Mucosa of gallbladder (tissue), 1 donor: ENCODE measurements at places on chromosomes 6 and 20.

DNA sequence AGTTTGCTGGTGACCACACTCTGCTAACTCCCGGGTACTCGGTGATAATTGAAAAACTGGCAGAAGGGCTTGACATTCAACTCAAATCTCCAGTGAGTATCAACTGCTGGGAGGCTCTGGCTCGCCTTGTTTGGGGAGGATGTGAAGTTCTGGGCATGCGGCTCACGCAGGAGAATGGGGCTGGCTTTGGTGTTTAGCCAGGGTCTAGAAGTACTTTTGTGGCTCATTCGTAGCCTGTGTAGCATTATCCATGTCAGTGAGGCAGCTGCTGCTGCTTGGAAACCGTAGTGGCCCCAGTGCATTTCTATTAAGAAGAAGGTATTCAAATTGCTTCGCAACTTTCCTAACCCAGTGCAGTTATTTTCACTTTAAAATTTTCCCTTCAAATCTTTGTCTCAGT lies 52.2 kb downstream of the KDM1B start:
- DNase-seq = peak; percentile 56

DNA sequence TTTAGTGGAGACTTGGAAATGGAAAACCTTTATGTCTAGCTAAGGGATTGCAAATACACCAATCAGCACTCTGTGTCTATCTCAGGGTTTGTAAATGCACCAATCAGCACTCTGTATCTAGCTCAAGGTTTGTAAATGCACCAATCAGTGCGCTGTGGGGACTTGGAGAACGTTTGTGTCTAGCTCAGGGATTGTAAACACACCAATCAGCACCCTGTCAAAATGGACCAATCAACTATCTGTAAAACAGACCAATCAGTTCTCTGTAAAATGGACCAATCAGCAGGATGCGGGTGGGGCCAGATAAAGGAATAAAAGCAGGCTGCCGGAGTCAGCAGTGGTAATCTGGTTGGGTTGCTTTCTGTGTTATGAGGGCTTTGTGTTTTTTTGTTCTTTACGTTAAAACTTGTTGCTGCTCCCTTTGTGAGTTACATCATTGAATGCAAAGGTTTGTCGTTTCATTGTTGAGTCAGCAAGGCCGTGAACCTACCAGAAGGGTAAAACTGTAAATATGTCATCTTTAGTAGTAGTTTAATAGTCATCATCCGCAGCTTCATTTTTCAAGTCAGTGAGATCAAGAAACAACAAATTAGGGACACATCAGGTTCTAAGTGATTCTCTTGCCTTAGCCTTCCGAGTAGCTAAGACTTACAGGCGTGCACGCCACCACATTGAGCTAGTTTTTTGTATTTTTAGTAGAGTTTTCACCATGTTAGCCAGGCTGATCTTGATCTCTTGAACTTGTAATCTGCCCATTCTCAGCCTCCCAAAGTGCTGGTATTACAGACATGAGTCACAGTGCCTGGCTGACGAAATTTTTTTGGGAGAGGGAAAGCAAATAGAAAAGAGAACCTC lies 22.7 kb upstream of the NUP153 start:
- DNase-seq = no peak

- no peak for DNase-seq
Observed at GRCh38 chr6:119348748-119349360, 707 bp downstream of the MAN1A1 start.

DNA sequence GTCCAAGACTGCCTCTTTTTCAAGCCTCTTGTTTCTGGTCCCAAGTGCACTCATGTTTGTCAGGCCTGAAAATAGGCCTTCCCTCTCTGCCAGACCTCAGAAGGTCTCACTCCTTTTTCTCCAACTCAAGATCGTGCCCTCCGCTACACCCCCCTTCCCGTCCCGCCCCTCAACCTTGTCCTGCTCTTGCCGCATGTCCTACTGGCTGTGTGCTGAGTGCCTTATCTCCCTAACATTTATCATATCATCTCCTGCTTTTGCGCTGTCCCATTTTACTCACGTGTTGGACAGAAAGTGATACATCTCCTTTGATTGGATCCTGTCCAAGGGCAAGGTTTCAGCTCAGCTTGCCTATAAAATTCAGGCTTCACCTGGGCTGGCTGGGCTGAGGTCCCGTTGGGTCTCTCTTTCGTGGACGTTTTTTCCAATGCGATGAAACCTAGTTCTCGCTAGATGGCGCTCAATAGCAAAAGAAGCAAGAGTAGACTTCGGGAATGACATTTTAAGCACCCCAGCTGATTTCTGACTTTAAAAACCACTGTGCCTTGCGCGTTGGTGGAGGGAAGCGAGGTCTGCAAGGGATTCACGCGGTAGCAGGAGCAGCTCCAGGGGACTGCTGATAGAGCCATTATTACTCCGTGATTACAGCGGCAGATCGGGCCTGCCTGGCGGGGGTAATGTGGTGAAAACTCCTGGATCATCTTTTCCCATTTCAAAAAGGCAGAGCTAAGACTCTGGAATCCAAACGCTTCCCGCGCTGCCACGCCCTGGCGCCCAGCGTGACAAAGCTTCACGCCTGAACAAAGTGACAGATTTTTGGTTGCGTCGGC lies 137.6 kb downstream of the IMPG1 start:
- peak; percentile 49 for DNase-seq

DNA sequence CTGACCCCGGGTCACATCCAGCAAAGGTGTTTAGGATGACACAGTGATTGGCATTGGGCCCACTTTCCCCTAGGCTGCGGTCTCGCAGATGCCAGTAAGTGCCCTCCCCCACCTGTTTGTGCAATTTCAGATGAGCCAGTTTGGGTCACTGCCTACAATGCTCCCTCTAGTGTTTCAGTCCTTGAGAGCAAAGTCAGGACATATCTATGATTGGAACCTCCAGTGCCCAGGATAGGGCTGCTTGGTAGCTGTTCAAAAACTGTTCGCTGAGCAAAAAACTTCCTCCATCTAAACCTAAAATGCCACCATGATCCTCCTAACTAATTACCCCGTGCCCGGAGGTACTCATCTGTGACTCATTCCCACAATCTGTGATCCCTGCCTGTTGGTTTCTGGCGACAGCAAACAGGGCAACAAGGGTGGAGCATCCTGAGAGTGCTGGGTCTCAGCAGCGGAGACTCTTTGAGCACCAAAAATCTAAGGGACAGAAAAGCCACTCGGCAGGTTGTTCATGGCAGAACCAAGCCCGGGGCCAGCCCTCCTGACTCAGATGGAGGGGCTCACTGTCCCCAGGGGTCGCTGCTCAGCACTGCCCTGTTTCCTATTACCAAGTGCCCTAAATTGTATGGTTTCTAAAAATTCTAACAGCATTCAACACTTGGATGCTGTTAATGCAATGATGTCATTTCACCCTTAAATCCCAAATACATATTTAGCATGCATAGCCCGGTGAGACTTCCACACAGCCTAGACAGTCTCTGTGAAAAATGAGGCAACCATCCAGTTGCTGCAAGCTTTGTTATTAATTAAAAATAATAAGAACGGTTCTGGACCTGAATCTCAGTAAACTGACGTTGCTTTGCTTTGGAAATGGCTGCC lies 5.0 kb downstream of the VSX1 start:
- peak; percentile 19 for DNase-seq
